CD4-positive, alpha-beta T cell treated with Interleukin-4 for 1 hour (primary cell): ENCODE measurements at places on chromosomes 2 and 18.

GRCh38 chr18:45874491-45875184, 49.2 kb downstream of the SIGLEC15 start:
- peak; percentile 43 for DNase-seq

GRCh38 chr18:23529604-23530003, 26.3 kb downstream of the RMC1 start:
- no peak for DNase-seq

GRCh38 chr18:5817816-5818215, 77.5 kb downstream of the TMEM200C start:
- DNase-seq = no peak

GRCh38 chr2:10918661-10919409, 7.1 kb downstream of the KCNF1 start:
- DNase-seq = no peak

GRCh38 chr2:215357660-215358059, 45.8 kb downstream of the ATIC start:
- DNase-seq = no peak

DNA sequence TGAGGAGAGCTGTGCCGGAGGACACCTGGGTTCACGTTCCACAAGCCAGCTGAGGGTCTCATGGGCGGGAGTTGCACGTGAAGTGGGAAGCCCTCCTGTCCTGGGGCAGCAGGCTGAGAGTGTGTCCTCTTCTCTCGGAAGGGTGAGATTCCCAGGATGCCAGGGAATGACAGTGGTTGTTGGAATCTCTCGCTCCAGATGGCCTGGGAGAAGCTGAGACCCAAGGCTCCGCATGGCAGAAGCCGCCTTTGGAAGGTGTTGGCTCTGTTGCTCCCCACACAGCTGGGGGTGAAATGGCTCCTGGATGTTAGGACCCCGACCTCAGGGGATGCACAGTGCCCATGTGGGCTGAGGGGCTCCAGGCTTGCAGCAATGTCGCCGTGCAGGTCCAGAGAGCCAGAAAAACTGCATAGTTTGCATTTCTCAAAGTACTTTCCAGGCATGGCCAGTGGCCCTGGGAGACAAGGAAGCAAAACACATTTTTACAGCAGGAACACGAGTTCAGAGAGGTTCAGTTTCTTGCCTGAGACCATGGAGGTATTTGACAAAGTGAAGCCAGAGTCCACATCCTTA, 153.4 kb downstream of the TMEM18 start:
- no peak for DNase-seq

- no peak for DNase-seq
These were observed 25.7 kb downstream of the ABHD3 start for GRCh38 chr18:21678859-21679258.

DNA sequence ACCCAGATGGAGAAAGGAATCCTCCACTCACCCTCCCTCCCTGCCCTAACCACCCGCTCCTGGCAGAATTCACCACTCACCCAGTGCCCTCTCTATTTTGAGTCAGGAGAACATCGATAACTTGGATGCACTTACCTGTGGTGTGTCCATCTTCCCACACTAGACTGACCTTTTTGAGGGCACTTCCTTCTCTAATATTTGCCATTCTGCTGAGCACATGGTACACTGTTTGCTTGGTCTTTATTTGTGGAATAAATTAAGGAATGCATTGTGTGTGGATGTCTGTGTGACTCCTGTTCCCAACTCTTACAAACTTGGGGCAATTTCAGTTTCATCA, 133.7 kb downstream of the ACKR3 start:
- no peak for DNase-seq

DNA sequence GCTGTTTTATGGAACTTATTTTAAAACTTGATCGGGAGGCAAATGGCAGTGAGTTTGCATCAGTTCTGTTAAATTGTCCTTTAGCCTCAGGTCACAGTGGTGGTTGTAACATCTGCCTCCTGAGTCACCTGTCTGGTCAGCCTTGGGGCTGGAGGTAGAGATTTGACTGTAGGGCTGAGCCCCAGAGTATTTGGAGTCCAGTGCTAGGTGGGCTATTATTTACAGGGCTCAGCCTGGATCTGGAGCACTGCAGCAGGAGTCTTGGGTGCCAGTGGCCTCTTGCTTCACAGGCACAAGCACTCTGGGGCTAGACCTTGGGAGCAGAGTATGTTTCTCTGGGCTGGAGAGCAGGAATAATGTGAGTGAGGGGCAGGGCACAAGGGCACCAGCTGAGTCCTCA, 32.8 kb downstream of the TCF7L1 start:
- no peak for DNase-seq

DNA sequence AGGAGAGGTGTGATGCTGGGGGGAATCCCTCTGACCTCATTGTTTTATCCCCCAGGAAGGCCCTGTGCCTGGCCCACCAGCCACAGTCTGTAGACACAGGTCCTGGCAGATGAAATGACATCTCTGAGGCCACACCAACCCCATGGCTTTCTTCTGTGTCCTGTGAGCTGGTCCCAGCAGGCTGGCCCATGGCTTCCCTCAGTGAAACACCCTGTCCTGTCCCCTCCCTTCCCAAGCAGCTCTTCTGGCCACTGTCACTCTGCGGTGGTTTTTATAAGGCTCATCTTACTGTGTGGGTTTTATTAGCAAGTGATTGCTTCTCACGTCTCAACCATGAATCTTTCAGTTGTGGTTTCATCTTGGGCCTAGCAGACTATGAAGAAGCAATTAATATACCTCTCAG, 102.8 kb upstream of the STPG4 start:
- DNase-seq = no peak

GRCh38 chr18:10477863-10478260, 23.4 kb downstream of the APCDD1 start:
- no peak for DNase-seq

DNA sequence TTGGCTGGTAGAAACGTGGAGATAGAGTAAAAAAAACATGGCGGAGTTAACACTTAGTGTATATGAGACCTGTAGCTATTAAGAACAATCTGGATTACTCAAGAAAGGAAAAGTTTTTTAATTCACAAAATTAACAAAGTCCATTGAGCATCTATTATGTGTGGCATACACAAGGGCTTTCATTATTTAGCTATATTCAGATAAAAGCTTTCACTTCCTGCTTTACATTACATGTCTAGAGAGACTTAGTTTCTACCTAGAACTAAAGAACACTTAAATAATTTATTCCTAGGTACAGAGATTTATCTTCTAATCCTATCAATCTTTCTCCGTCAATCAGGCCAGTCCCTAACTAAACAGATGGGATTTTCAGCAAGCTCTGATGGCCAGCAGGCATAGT, 196.0 kb upstream of the SLC39A10 start:
- DNase-seq = no peak

DNA sequence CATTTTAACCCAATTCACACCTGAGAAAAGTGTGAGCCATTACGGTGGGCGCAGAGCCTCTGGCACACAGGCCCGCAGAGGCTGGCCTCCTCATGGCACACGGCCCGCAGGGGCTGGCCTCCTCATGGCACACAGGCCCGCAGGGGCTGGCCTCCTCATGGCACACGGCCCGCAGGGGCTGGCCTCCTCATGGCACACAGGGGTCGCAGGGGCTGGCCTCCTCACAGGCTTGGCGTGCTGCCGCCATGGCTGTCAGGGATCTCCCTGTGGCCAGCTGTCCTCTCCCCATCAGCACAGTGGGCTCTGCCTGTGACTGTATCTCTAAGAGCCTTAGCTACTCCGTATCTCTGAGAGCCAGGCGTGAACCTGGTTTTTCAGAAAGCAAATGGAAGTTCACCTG, 24.6 kb downstream of the ANO7 start:
- no peak for DNase-seq
